Naive thymus-derived CD8-positive, alpha-beta T cell (primary cell): ENCODE measurements at places on chromosomes 2 and 18.

DNA sequence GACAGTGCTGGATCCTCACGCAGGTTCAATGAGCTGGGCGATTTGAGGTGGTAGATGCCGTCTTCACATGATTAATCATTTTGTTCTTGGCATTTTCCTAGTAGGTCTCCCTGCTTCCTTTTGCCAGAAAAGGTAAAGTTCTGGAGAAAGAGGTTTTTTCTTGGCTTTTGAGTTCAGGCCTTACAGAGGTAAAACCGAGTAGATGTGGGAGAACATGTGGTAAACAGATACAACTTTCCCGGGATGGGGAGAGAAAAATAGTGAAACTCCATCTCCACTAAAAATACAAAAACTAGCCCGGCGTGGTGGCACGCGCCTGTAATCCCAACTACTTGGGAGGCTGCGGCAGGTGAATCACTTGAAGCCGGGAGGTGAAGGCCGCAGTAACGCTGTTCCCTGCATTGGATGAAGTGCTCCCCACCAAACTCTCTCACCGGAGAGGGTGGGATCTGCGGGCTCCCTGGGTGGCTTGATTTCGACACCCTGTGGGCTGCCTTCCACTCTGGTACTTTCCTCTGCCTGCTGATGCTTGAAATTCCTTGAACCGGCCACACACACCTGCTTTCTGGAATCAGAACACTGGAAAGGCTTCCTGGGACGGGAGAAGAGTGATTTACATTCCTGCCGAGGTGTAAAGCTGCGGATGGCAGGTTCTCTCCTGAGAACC is 88.8 kb downstream of the ACTR3 start:
- DNase-seq = no peak

DNA sequence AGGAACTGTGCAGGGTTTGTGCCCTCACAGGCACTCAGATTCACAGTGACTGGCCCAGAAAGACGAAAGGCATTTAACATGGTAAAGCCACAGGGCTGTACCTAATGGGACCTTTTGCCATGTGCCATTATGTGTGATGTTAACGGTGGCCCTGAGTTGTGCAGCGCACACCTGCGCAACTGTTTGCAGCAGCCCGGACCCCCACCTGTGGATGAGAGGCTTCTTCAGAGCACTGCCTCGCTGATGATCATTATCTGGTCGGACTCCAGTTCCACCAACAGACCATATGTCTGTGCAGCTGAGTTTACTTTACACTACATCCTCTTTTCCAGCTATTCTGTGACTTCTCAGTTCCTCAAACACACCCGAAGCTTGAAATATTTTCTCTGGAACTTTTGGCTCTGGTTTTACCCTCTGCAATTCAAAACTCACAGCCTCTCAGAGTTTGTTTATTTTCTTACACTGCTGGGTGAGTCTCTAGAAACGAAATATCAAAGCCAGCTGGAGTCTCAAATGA is 35.6 kb upstream of the UBE2F start:
- no peak for DNase-seq

- no peak for DNase-seq
These were observed 1.8 kb downstream of the LPIN1 start for GRCh38 chr2:11748018-11748860.

GRCh38 chr2:226983895-226984749 is 148.3 kb downstream of the RHBDD1 start:
- no peak for DNase-seq

GRCh38 chr2:216583147-216583546 is 50.1 kb upstream of the IGFBP2 start:
- no peak for DNase-seq

GRCh38 chr2:15965564-15966019 is 25.2 kb downstream of the MYCN start:
- DNase-seq = peak; percentile 54

DNA sequence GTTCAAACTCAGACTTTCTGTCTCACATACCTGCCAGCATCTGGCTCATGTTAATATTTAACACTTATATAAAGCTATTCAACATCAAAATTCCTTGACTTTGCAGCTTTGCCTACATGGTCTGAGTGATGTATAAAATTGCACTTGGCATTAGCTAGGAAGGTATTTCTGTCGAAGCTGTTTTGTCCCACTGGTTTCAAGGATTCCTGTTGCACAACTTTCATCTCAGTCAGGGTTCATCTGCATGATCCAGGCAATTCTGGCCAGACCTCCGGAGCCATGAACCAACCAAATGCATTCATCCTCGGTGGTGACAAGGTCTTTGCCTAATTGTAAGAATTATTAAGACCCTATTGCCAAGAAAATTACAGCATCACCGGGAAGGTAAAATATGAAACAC is 185.4 kb downstream of the ZEB2 start:
- DNase-seq = no peak

GRCh38 chr18:13067124-13067523 is 76.0 kb downstream of the CEP192 start:
- no peak for DNase-seq

DNA sequence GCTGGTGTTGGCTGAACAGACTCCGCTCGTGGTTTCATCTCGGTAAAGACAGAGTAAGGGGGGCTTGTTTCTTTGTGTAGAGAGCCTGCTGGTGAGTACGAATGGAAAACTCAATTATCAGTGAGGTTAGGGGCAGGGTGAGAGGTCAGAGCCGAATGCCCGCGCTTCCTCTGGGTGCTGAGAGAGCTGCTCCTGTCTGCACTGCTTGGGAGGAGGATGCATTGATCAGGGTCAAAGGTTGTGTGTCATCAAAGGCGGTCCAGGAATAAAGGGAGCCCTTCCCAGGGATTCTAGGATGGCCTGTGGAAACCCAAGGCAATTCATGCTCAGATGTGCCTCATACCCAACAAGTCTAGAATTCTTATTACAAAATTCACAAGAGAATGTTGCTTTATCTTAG is 143.9 kb downstream of the MYCN start:
- no peak for DNase-seq

DNA sequence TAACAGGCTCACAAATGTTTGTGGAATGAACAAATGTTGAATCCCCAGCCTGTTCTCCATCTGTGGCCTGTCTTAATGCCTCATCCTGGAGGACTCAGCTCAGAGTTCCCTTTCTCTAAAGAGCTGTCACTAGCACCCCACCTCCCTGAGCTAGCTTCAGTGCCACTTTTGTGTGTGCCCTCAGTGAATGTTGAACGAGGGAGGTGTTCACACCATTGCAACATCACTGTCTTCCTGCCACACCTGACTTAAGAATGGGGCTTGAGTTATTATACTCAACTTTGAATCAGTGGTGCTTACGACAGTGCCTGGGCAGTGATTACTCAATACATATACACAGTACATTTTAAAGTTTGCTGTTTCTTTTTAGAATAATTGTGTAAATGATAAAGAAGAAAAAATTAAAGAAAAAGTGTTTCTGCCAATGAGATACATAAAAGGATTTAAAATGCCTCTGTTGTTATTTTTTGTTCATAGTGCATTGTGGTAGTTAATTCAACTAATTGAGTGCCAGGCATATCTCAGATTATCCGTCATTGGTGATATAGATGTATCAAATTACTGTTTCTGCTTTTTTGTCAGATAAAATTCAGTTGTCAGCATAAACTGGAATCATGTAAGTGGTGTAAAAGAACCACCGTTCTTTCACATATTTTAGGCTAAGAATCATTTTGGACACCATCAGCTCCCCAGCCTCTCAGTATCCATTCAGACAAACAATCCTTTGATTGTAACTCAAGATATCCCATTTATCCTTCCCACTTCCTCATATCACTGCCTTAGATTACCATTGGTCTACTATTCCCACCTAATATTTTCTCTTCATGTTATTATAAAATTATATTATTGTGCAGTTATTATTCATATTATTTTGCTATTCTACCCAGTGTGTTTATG is 304.7 kb downstream of the PTPRM start:
- DNase-seq = no peak

DNA sequence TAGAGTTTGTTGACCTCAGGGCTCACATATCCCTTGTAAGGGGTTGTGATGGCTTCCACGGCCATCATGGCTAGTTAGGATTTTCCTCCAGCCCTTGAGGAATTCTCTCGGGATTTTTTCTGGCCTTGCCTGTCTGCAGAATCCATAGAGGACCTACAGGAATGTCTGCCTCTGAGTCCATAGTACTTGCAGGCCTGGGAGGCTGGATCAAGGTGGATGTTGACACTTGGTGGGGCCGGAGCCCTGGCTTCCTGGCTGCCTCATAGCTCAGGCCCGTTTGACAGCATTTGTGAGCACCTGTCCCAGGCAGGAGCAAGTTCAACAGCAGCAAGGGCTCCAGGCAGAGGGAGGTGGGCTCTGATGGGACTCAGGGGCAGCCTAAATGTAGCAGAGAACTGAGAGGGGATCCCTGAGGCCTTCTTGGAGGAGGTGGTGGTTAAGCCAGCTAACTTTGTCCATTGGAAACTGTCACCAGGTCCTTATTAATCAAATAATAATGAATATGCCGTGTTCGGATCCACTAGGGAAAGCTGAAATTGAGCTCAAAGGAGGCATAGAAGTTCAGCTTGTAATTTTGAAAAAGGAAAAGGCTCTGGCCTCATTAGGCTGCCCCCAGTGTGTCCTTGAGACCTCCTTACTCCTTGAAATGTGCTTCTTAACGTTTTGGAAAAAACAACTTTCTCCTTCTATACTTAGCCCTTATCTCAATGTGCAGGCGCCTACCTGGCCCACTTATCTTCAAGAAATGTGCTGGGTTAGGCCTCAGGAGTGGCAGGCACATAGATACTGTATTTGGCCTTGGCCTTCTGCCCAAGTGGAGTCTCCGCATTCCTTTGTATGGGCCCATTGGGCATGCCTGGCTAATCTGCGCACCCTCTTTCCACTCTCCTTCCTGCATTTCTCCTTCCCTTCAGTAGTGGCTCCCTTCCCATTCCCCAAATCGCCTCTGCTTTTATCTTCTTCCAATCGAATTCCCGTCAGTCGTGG is 66.9 kb downstream of the HPCAL1 start:
- no peak for DNase-seq

GRCh38 chr2:237980751-237981150 is 13.9 kb downstream of the UBE2F start:
- DNase-seq = no peak

DNA sequence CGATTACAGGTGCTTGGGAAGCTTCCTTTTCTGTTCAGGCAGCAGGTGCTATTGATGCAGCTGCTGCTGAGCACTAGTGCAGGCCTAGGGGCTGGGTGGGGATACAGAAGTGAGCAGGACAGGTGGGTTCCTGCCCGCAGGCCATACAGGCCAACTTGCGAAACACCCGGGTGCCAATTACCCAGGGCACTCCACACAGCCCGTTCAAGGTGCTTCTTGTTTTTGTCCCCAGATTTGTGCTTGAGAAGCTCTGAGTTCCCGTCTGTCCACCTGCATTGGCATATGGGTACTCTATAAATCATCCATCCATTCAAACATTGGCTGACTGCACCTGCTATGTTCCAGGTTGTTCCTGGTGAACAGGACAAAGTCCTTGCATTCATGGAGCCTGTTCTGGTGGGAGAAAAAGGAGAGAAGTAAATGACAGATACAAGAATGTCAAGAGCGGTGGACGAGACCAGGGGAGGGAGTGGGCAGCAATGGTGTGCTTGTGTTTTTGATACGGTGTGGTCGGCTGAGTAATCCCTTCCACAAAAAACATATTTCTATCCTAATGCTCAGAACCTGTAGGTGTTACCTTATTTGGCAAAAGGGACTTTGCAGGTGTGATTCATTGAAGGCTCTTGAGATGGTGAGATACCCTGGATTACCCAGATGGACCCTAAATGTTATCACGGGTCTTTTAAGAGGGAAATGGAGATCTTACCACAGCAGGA is 31.4 kb downstream of the SH3BP4 start:
- no peak for DNase-seq

GRCh38 chr18:35141077-35141476 is 99.8 kb upstream of the ZNF397 start:
- no peak for DNase-seq

DNA sequence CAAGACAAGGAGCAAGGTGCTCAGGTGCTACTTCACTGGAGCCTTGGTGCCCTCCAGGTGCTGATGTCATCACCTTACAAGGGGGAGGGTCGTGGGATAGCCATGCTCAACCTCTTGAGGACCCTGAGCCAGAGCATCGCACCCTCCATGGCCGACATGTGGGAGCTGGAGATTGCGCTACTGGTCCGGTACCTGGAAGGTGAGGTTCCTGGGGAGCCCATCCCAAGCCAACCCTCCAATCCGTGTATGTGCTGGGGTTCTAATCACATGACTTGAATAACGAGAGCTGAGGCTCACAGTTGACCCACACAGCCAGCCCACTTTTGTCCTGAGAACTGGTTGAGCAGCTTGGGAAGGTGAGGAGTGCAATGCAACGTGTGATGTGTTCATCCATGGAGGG is 25.9 kb downstream of the MROH2A start:
- no peak for DNase-seq

GRCh38 chr2:113886479-113887008 is 3.3 kb upstream of the ACTR3 start:
- no peak for DNase-seq

- no peak for DNase-seq
These were observed 149.1 kb downstream of the ATAD2B start for GRCh38 chr2:23777826-23778225.

GRCh38 chr2:135586148-135586547 is 54.9 kb downstream of the R3HDM1 start:
- DNase-seq = no peak

GRCh38 chr2:172885996-172886395 is 150.4 kb downstream of the RAPGEF4 start:
- no peak for DNase-seq

DNA sequence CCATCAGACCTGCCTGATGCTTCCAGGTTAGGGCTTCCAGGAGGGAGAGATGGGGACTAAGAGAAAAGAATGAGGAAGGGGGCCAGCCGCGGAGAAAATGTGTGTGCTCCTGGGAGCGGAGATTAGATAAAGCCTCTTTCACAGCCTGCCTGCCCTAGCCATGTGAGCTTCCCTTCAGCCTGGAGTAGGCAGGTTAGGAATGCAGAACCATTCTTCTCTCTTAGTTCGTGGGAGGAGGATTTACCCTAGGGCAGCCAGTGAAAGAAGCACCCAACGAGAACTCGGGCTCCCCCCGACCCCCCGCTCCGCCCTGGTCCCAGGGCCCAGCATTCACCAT is 36.1 kb downstream of the POMC start:
- DNase-seq = no peak

DNA sequence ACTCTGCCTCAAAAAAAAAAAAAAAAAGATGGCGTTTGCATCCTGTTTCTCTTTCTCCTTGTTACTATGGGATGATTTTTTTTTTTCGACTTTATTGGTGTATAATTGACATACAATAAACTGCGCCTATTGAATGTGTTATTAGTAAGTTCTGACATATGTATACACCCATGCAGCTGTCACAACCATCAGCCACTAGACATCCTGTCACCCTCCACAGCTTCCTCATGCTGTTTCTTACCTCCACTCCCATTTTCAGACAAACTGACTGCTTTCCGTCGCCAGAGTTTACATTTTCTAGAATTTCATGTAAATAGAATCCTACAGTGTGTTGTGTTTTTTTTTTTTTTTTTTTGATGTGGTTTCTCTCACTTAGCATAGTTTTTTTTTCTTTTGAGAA is 27.9 kb downstream of the RRM2 start:
- no peak for DNase-seq

DNA sequence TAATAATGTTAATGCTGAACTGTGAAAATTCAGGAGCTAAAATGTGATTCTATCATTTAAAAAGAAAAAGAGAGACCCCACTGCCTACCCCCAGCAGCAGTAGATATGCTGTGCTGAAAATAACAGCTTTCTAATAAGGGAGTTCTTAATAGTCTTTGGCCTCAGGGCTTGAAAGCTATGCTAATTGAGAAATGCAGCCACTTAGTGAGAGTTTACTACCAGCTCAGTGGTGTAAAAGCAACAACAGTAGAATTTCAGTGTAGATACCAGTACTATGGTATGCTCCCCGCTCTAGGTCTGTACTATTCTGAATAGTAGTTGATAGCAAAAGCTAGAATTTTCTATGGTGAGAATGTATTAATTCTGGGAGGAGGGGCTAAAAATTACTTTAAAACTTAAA is 303.1 kb upstream of the VWC2L start:
- DNase-seq = no peak
